Urinary bladder (tissue), 4 donors: ENCODE measurements at places on chromosomes 3 and 15.

DNA sequence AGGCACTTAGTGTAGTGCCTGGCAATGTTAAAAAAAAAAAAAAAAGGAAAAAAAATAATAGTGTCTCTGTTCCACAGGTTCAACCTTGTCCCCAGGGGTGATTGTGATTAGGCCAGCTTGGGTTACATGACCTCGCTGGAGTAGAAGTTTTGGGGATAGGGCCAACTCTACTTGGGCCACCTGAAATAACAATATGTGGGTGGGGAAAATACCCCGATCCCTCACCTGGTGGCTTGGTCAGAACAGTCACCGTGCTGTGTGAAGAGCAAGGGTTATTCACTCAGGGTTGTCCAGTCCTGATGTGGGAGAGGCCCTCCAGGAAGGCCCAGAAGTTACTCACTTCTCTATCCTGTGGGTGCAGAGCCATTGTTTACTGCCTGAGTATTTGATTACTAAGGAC is 19.5 kb downstream of the XYLB start:
- DNase-seq: no peak

DNA sequence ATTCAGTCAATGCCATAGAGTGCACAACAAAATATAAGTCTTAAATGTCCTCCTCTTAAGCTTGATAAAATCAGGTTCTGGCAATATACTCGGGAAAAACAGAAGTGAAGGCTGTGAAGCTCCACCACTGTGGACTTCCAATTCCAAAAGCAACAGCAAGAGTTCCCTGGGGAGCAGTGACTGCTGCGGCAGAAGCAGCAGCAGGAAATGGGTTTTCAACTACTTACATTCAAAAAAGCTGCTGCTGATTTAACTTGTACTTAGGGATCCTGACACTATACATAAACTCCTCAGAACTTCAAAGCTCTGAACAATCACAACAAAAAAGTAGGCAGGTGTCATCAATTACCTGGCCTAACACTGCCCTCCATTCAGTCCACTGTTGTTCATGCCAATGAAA is 4.7 kb downstream of the CEP152 start:
- DNase-seq: no peak

GRCh38 chr3:58434990-58435389 is 1.4 kb upstream of the PDHB start:
- no peak for DNase-seq

GRCh38 chr15:34584330-34584668 is 848 bp upstream of the GOLGA8B start:
- no peak for DNase-seq

DNA sequence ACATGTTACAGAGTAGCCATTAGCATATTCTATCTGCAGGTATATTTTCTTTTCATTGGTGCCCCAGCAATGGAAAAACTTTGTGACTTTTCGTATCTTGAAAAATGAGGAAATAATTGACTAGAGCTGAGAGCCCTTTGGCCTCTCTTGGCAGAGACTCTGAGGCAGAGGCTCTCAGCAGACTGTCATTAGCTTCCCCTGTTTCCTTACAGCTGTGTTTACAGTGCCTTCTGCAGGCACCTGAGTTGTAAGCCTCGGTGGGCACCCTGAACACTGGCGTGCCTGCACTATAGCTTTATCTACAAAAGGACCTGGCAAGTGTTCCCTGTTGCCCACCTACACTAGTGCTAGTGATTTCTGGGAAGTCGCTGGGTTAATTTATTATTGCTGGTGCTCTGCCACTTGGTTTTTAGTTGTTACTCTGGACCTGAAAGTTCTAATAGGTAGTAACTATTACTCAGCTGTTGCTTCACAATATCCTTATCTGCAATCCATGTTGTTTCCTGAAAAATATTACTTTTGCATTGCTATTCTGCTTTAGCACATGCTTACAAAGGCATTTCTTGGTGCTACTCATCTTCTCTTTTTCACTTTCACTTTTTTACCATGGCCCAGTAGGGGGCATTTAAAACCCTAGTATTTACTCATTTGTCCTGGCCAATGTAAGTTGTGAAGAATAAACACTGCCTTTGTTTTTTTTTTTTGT is 7.8 kb upstream of the GPR171 start:
- DNase-seq: no peak

- no peak for DNase-seq
These were observed 235.0 kb downstream of the SLC9A9 start for GRCh38 chr3:143613226-143613625.

DNA sequence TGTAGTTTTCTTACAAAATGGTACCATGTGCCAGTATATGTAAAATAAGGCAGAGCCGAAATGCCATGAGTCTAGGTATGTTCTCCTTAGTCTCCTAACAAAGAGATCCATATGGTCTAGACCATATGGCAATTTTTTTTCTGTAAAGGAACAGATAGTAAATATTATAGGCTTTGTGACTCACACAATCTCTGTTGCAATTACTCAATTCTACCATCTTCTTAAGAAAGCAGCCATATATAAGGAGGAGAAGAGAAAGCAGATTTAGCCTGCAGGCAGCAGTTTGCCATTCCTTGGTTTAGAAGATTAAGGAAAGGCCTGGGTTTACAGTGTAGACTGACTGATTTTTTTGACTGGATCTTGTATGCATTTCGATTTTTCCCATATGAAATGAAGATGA is 16.3 kb upstream of the BBX start:
- DNase-seq: no peak

DNA sequence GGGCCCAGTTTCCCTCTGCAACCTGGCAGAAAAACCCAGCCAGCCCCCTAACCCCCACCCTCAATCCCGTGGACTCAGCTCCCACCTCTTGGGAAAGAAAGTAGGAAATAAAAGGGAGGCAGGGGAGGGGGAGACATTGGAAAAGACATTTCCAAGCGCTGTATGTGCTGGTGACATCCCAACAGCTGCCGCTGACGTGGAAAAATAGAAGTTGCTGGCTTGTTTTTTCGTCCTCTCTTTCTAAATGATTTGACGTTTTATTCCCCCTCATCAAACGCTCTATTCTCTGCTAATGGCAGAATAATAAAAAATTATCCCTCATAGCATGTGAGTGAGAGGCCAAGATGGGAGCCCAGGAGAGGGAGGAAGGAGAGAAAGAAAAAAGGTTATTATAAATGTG is 76.1 kb downstream of the LINGO1 start:
- DNase-seq: no peak

GRCh38 chr15:36951731-36952247 is 148.6 kb downstream of the MEIS2 start:
- DNase-seq: no peak

GRCh38 chr15:74454764-74455500 is 6.0 kb downstream of the UBL7 start:
- no peak for DNase-seq

DNA sequence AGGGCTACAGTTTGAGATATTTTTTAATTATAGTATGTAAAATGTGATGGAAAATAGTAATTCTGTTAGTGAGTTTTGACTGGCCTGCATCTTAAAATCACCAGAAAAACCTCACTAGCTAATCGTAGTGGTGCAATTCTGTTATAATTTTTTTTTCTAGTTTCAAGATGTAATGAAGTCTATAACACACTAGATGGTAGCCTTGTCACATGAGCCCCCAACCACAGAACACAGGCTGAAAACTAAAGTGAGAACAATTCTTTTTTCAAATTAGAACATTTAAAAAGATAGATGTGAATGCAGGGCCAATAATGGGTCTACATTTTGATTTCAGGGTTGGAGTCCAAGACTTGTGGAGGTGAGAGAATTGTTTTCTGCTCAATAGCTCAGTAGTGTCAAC is 83.3 kb upstream of the KCNH8 start:
- no peak for DNase-seq

DNA sequence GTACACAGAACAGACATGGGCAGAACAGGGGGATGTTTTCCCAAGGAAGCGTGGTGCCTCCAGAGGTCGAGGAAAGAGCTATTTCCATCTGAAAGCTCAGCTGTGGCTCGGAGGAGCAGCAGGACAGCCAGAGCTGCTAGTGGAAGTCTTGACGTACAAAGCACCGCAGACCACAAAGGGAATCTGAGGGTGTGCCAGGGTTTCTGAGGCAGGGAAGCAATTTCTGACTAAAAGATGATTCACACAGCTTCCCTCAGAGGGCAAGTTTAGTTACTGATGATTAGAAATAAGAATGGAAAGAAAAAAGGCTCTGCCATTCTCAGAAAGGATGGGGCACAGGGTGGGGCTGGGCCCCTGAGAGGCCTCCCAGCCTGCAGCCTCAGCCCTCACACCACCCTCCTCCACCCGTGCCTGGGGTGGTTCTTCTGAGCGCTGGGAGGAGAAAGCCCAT is 45.8 kb upstream of the SEC13 start:
- no peak for DNase-seq

GRCh38 chr15:67575039-67575502 is 32.6 kb downstream of the MAP2K5 start:
- no peak for DNase-seq

DNA sequence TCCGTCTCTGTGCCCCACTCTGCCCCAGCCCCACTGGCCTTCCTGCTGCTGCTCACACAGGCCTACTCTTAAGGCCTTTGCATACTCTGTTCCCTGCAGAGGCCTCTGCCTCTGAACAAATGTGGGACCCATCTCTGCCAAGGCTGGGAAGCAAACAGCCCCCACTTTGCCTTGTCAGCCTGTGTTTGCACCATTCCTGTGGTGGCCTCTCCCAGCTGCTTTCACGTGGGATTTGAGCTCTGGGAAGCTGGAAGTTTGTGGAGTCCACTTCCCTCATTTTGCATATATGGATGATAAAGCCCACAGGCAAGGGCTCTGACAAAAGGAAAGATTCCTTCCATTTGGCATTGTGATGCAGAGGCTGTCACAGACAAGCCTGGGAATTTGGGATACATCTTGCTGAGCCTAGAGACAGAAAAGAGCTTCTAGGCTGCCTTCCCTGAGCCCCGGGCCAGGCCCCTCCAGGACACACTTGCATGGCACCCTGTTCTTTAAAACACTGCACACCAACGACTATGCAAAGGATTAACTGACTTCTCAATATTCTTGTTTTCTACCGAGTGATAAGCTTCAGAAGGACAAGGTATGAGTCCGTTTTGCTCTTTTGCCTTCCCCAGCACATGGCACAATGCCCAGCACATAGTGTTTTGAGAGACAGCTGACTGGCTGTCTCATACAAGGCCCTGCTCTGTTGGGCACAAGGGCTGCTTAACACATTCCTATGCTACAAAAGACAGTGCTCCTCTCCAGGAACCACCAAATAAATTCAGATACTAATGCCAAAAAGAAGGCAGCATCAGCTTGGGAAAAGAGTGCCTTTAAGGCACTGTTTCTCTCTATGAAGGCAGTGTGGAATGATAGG is 120.7 kb upstream of the TOPAZ1 start:
- DNase-seq: no peak

- no peak for DNase-seq
These were observed 15.0 kb upstream of the TBL1XR1 start for GRCh38 chr3:177212278-177212610.

- no peak for DNase-seq
These were observed 17.2 kb upstream of the SPG21 start for GRCh38 chr15:65006876-65007275.

- DNase-seq: no peak
These were observed 160.2 kb downstream of the XXYLT1 start for GRCh38 chr3:195110647-195111318.

- no peak for DNase-seq
These were observed 16.5 kb upstream of the P2RY13 start for GRCh38 chr3:151345859-151346258.

DNA sequence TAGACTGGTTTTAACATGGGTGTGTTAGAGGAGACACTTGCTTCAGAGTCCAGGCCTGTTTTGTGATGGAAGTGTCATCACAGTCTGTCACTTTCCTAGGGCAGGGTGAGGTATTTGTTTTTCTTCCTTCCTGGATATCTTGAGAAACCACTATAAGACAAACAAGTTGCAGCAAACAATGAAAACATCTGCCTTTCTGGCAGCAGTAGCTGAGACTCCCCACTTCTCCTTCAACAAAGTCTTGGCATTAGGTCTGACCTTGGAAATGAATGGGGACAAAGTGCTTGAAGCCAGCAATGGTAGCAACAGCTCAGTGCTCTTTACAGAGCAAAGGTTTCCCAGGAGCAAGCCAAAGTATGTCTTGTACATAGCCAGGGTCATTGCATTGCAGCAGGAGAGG is 64.6 kb downstream of the CD200 start:
- DNase-seq: no peak

GRCh38 chr3:139074565-139075115 is 29.9 kb upstream of the PRR23C start:
- DNase-seq: no peak

DNA sequence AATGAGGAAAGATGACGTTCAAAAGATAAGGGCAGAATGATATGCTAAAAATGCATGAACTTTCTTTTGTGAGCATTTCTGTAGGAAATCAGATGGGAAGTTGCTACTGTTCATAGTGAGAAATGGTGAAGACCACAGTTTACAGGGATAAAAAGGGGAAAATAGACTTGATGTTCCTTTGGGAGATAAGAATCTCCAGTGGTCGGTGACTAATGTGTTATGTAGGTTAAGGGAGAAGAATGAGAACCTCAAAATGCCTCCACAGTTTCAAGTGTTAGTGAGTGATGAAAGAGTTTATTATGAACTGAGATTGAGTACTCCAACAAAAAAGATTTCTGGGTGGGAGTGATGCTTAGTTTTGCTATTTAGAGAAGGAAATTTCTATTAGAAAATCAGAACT is 247.2 kb downstream of the LSAMP start:
- DNase-seq: no peak

- no peak for DNase-seq
These were observed 88.8 kb downstream of the IGSF11 start for GRCh38 chr3:118945834-118946233.

GRCh38 chr3:157618075-157618760 is 115.0 kb upstream of the VEPH1 start:
- peak; percentile 23 for DNase-seq

- DNase-seq: no peak
These were observed 18.3 kb upstream of the USF3 start for GRCh38 chr3:113714702-113715101.

DNA sequence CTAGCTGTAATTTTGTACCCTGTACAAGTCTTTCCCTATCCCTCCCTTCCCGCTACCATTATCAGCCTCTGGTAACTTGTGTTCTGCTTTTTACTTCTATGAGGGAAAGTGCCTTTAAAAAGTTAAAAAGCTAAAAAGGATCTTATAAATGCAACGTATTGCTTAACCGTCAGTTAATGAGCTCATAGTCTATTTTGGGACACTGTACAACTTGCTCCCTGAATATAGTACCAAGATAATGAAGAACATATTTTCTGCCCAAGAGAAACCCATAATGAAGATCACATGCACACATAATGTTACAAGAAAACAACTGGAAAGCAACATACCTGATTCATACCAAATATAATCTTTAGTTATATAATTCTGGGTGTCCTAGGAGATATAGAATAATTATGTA is 22.6 kb downstream of the ZIC1 start:
- no peak for DNase-seq

- DNase-seq: no peak
These were observed 41.8 kb downstream of the FILIP1L start for GRCh38 chr3:100072326-100073048.

- DNase-seq: no peak
These were observed 60.8 kb upstream of the ANKRD34C start for GRCh38 chr15:79221696-79222095.

- DNase-seq: no peak
These were observed 8.4 kb upstream of the CCDC54 start for GRCh38 chr3:107368654-107369398.
